ENCODE measurements at places on chromosomes 4 and X. TPM values are rescaled to one million over a fixed set of nuclear protein-coding genes. Genes with fewer than 3 reads are reported as not detected.

Gene SPIN2B
- 9.5 TPM for total RNA-seq

Gene BEX2
- 11.6 TPM for total RNA-seq

Gene PRRG3
- not detected for total RNA-seq

Gene FHDC1
- total RNA-seq: 1.1 TPM

Gene ERCC6L
- 12.4 TPM for total RNA-seq

Gene HTN1
- not detected for total RNA-seq

Gene FAM149A
- 1.6 TPM for total RNA-seq
